ENCODE measurements at places on chromosomes 7 and 10.

- peak; percentile 51 for DNase-seq
These were observed 35.9 kb downstream of the LRRC4 start for GRCh38 chr7:127995156-127995880.

GRCh38 chr7:24576171-24577025 lies 3.1 kb downstream of the PALS2 start:
- DNase-seq, result peak; percentile 83

- no peak for DNase-seq
These were observed 500.7 kb downstream of the CCSER2 start for GRCh38 chr10:84829131-84829530.

- peak; percentile 62 for DNase-seq
These were observed 42.3 kb downstream of the BZW2 start for GRCh38 chr7:16688249-16688648.

GRCh38 chr7:144027070-144027469 lies 21.7 kb upstream of the OR2A5 start:
- DNase-seq, result peak; percentile 55

GRCh38 chr10:75117995-75118394 lies 6.5 kb downstream of the SAMD8 start:
- peak; percentile 30 for DNase-seq

GRCh38 chr10:28775773-28776172 lies 98.5 kb downstream of the BAMBI start:
- DNase-seq, result no peak

DNA sequence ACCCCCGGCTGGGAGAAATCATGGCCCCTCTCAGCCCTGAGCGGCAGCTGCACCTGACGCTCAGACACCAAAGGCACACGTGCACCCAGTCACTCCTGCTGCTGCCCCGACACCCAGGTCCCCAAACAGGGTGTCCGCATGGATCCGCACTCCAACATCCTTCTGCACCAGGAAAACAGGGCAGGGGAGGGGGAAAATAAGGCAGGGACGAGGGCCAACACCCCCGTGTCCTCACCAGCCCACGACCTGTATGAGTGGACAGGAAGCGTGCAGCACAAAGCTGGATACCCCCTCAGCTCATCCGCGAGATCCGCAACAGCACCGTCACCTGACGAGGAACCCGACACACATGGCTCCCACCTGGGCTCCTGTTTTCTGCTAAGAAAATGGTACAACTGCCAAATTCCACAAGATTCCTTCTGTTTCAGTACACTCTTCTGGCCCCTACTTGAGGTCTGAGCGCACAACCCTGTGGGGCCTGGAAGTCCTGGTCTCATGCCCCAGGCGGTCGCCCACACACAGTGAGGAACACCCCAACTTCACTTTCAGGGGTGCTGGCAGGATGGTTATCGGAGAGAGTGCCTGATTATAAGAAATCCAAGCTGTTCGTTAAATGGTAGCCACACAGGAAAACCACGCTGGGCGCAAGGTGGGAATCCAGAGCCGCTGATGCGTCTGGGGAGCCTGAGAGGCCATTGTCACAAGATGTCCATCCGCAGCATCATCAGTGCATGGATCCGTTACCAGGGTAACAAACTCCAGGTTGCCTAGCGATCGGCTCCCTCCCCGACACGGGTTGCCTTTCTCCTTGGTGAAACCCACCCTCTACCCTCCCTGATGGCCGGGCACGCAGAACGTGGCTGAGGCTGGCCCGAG lies 63.6 kb downstream of the ZRANB1 start:
- DNase-seq, result no peak

DNA sequence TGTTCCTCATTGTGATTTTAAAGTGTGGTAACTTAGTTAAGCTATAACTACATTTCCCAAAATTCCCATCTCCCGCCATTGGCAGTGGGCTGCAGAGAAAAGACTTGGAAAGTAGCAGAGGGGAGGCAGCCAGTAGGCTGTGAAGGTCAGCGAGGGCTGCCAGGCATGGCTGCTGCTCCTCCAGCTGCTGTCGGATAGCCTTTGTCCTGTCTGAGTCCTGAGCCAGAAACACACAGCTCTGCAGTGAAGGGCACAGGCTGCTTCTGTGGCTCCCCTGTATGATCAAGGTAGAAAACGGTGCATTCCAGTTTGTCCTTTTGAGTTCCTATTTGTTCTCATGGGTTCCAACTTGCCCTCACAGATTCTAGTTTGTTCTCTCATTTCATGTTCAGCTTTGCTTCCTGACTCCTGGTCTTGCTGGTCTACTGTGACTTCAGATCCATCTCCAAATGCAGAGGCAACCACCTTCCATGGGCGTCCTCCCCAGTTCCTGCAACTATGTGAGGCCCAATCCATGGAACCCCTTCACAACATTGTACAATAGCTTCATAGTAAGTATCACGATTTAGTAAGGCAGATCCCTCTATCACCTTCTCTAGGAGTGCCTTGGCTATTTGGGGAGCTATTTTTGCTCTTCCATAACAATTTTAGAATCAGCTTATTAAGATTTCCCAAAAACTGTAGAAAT lies 31.7 kb downstream of the SYPL1 start:
- DNase-seq, result no peak

DNA sequence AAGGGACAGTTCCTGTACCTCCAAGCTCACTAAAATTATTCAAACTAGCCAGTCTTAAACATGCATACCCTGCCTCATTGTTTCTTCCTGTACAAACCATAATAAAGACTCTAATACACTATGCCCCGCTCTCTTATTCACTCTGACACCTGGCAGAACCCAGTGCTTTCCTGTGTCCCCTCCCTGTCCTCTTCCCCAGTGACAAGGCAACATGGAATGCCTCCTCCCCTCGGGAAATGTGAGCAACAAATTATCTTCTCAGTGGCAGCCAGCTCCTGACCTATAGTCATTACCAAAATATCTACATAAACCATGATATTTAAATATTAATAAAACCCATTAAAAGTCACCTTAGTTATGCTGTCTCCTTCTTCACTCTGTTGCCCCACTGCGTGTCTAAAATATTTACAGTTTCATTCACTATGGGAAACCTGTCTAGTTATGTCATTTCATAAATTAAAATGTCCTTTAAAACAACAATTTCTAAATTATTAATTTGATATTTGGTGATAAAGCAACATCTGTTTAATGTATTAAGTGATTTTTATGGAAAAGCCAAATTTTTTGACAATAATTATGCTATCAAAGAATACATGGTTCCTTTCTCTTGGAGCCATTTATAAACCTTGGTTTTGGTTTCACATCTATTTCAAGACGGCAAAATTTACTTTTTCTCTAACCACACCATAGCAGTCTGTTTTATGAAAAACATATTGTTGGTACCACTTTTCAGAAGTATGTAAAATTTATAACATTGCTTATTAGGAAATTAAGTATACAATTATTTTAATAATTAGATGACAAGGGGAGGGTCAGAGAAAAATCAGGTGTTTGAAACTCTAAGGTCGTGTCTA lies 1355.2 kb downstream of the XPNPEP1 start:
- no peak for DNase-seq

- peak; percentile 49 for DNase-seq
These were observed at the start of gene ZNF365 for GRCh38 chr10:62373995-62374861. TSS of gene ZNF365 (plus strand) at chr10:62374369. CDS start at chr10:62376194, 1,825 bp downstream.

GRCh38 chr10:13161857-13162271 lies 506 bp downstream of the MCM10 start:
- no peak for DNase-seq

- peak; percentile 7 for DNase-seq
These were observed 35.4 kb upstream of the ZNF107 start for GRCh38 chr7:64630496-64630895.

DNA sequence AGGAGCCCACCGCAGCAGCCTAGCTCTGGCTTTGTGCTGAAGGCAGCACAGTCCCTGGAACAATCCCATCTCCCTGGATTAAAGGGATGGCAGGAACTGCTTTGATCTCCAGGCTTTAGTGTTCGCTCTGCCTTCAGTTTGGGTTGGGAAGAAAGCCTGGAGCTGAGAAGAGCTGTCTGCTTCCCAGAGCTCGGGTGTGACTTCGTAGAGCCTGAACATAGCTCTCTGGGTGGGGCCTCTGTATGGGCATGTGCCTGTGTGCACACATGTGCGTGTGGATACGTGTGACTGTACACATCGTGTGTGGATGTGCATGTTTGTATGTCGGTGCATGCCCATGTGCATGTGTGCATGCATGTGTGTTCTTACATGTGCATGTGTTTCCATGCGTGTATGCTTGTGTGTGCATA lies 8.7 kb downstream of the ADCY1 start:
- no peak for DNase-seq

Data from fibroblast of mammary gland (primary cell).